ENCODE measurements at places on chromosomes 13 and 19. TPM values are rescaled to one million over a fixed set of nuclear protein-coding genes. Genes with fewer than 3 reads are reported as not detected.

The C19orf81 gene
- not detected for total RNA-seq

DNA sequence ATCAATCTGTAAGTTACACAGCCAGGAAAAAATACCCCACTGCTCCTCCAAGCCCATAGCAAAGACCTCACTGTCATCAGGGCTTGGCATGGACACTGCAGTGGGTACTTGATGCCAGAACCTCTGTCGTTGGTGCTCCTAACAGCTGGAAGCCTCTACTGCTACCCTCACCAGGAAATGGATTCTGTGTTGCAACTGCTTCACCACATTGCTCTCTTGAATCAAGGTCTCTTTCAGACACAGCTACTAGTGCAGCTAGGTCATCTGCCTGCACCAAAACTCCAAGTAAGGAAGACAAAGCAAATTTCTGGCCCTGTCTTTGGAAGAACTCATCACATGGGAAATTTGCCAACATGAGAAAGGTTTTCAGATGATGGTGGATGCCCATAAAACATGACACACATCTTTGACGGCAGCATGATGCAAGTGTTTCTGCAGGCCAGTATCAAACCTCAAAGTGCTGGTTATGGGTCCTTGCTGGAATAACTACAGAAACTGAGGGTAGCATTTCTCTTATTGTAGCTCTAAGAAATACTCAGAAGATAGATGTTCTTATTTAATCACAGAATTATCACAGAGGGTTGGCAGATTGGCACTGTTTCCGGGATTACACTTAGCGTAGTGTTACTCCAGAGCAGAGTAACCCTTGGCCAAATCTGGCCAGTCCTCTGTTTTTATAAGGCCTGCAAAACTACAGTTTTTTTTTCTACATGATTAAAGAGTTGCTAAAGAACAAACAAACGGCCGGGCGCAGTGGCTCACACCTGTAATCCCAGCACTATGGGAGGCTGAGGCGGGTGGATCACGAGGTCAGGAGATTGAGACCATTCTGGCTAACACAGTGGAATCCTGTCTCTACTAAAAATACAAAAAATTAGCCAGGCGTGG is 12.9 kb upstream of the PCCA start:
- DNase-seq, result no peak

The WIZ gene
- 1.1 TPM for total RNA-seq

The PSG11 gene
- total RNA-seq, result 0.28 TPM

DNA sequence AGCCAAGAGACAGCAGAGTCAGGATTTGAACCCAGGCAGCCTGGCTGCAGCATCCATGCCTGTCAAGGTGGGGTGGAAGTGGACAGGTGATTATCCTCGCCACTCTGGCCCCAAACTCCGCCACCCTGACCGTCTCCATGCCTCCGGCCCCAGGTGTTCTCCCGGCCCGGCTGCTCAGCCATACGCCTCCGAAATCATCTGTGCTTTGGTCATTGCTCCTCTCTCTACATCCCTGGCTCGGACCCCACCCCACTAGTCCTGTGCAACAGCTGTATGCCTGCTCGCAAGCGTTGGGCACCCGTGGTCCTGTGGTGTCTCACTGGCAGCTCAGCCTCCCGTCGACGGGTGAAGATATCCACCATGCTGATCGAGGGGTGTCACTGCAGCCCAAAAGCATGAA is 3.9 kb downstream of the DAND5 start:
- no peak for DNase-seq

GRCh38 chr19:15815306-15815705 is at the start of gene OR10H1:
Gene OR10H1, minus strand, starts transcription at chr19:15815664. Its CDS starts 7,627 bp downstream, at chr19:15808037.
- DNase-seq, result no peak

- peak; percentile 48 for DNase-seq
Measured at GRCh38 chr19:45637890-45638667, 1.1 kb downstream of the EML2 start.

DNA sequence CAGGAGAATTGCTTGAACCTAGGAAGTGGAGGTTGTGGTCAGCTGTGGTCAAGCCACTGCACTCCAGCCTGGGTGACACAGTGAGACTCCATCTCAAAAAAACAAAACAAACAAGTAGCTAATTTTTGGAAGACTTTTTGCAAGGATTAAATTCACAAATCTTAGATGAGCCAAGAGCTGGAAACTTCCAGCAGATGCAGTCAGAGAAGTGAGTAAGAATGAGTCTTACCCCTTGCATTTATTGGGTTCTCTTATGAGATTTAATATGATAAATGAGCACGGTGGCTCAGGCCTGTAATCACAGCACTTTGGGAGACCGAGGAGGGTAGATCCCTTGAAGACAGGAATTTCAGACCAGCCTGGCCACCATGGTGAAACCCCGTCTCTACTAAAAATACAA is 44.9 kb upstream of the NBEA start:
- no peak for DNase-seq

The DPRX gene
- not detected for total RNA-seq

- peak; percentile 25 for DNase-seq
Measured at GRCh38 chr13:32659736-32660135, 73.5 kb downstream of the PDS5B start.

The AMH gene
- not detected for total RNA-seq

The FREM2 gene
- not detected for total RNA-seq

- no peak for DNase-seq
Measured at GRCh38 chr19:55690769-55691545, 15.9 kb downstream of the EPN1 start.

DNA sequence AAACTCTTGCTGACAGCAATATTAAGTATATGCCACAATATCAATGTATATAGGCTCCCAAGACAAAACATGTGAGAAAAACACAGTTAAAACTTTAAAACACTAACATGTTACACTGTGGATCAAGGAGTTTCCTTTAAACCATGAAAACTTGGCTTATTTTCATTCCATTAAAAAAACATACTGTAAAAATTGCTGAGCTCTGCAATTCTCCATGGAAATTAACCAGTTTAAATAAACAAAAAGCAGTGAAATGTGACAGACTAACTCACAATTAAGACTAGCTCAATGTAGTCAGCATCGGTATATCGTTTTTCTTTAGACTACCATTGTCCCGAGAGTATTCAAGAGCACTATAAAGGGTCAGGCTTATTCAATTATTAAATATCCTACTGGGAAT is 930.5 kb upstream of the SLITRK1 start:
- DNase-seq, result no peak

- no peak for DNase-seq
Measured at GRCh38 chr19:54169149-54169740, 3.7 kb downstream of the TMC4 start.
